K562 (cell line): ENCODE measurements at places on chromosomes 6 and 20.

DNA sequence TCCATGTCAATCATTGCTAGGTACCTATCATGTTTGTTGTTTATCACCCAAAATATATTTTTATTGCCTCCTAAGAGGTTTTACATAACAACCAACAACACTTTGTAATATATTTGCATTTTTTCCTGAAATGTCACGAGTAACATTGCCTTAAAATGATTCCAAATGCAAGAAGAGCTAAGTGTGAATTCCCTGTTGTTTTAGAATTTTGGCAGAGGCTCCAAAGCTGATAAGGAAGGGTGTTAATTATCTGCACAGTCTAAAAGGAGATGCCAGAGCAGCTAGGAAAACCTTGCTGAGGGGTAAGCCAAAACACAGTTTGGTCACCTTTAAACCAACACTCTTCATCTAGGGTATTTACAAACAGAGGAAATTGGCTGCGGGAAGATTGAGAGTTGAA lies 201.9 kb upstream of the KCNQ5 start:
- DNase-seq: no peak

DNA sequence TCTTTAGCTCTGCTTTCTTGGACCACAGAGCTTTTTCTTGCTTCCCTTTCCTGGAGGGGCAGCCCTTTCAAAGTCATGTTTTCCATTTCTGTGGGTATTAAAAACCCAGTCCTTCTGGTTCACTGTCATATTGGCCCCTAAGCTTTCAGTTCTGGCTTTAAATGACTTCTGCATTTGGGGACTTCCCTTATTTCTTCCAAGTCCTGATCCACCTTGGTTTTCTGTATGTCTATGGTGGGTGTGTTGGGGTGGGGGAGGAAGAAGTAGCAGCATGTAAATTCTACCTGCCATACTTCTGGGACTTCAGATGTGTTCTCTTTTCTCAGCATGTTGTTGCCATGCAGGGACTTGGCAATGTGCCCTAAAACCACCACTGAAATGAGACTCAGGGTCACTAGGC lies 77.1 kb upstream of the EMILIN3 start:
- no peak for DNase-seq

- DNase-seq: no peak
These were observed 109.8 kb upstream of the TMEM170B start for GRCh38 chr6:11427723-11428245.

DNA sequence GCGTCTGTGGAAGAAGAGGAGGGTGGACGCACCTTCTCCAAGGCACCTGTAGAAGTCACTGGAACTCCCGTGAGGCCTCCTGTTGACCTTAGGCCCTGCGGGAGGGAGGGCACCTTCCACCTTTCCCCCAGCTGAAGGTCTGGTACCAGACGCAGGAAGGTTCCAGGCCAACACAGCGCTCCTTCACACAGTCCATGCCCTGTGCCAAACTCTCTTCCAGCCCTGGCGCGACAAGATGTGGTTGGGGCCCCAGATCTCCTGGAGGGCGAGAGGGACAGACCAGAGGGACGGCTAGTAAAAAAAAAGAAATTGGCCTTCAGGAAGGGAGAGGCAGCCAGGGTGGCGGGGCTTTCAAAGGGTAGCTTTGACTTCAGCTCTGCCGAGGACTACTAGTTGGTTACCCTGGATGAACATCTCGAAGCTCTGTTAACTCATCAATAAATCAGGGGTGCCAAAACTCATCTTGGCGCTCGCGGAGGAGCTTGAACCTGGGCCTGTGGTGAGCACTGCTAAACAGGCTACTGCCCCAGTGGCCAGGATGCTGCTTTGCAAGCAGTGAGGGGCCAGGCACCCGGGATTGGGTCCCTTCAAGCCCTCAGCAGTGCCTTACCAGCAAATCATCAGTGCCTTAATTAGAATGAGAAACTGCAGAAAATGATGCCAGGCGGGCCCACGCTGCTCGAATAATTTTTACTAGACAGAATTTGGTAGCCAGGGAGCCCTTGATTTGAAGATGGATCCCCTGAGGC lies 14.9 kb downstream of the AARS2 start:
- no peak for DNase-seq

- DNase-seq: no peak
These were observed 164.2 kb upstream of the THEMIS start for GRCh38 chr6:128065072-128065471.

DNA sequence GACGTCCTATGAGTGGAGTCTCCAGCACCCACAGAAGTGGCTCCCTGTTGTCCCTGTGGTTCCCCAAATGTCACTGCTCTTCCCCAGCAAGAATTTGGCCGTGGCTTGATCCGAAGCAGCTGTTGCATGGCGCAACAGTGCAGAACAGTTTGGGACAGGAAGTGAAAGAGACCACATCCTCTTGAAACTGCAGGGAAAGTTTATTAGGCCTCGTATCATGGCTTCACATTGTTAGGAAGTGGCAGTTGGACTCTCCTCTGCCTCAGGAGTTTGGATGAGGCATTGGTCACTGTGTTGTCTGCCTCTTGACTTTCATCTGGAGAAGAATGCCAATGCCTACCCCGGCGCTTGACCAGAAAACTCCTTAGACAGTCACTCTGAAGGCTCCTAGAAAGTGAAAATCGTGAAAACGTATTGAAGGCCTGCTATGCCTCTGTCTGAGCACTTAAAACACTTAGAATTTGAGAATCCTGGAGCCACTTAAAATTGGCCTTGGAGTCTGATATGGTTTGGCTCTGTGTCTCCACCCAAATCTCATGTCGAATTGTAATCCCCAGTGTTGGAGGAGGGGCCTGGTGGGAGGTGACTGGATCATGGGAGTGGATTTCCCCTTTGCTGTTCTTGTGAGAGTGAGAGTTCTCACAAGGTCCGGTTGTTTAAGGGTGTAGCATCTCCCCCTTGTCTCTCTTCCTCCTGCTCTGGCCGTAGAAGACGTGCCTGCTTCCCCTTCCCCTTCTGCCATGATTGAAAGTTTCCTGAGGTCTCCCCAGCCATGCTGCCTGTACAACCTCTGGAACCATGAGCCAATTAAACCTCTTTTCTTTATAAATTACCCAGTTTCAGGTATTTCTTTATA lies 334.9 kb upstream of the JARID2 start:
- DNase-seq: no peak
